Dorsolateral prefrontal cortex (tissue), 122 donors: ENCODE measurements at places on chromosomes 1 and 21. TPM values are rescaled to one million over a fixed set of nuclear protein-coding genes. Genes with fewer than 3 reads are reported as not detected.

- DNase-seq, result no peak
Measured at GRCh38 chr1:166971252-166971651, 4.1 kb downstream of the ILDR2 start.

NECTIN4 gene
- not detected for total RNA-seq

DNA sequence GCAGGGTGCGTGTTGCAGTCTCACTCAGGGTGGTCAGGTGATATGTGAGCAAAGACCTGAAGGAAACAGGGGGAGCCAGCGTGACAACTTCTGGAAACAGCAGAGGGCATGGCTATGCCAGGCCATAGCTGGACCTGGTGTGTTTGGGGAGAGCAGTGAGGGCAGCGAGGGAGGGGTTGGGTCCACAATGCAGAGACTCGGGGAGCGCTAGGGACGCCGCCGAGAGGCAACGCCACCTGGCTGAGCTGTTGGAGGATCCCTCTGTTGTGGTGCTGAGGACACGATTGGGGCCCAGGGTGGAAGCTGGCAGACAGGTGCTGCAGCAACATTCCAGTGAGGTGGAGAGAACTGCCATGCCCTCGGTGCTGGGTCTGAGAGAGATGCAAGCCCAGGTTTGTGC is 26.6 kb upstream of the LSS start:
- DNase-seq, result no peak

TFF2 gene
- not detected for total RNA-seq

TSPEAR gene
- total RNA-seq, result 0.42 TPM

DNA sequence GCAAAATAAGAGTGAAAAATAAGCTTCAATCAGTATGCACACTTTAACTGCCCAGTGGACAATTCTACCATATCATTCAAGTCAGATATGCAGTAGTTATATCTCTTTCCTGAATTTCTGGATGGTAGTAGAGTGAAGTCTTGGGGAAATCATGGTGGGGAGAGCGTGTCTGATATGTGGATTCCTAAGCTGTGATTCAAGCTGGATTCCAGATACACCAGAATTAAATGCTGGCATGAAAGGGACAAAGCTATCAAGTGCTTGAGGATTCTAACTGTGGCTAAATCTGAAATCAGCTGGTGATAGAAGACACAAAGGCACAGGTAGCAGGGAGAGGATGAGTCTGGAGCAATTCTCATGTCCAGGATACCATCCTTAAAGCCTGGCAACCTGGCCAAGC is 323.5 kb downstream of the DUSP10 start:
- DNase-seq, result no peak

KIF26B gene
- total RNA-seq, result 7.3 TPM

DNA sequence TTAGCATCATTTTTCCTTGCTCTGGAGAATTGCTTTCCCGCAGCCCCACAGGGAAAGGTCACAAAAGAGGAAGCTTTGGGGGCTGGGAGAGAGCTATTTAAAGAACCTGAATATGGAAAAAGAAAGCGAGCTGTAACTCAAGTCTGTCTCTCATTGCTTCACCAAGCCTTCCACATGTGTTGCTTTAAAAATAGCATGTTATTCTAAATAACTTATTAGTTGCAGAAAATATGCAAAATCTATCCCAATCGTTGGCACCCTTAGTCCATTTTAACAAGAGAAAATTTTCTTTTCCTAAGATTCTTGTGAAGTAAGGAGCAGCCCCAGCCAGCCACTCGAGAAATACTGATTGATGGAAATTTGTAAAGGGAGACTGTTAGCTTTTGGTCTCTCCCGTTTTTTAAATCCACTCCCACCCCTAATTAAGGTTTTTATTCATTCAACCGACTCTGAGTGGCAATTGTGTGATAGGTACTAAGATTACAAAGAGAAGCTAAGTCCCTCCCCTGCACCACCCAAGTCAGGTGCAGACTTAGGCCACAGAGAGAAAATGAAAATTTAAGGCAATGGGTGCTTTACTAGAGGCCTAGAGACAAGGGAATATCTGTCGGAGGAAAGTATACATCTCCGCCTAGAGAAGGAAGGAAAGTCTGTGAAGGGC is 802 bp downstream of the CYP4X1 start:
- no peak for DNase-seq

PTPRF gene
- total RNA-seq, result 160 TPM

DNA sequence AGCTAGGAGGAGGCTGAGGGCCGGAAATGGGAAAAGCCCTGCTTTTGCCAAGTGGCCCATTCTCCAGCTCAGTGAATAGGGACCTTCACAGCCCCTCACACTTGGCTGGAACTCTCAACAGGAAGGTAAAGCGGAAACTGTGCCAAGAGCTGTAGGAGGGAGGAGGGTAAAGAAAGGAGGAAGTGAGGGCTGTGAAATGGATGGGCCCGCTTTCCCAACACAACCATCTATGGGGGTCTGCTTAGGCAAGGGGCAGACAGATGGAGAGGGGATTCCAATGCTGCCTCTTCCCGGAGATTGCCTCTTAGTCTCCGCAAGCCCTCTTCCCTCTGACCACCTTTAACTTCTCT is 5.2 kb downstream of the INKA2 start:
- no peak for DNase-seq

GRCh38 chr1:203675596-203676347 is 49.1 kb downstream of the ATP2B4 start:
- DNase-seq, result no peak

DNA sequence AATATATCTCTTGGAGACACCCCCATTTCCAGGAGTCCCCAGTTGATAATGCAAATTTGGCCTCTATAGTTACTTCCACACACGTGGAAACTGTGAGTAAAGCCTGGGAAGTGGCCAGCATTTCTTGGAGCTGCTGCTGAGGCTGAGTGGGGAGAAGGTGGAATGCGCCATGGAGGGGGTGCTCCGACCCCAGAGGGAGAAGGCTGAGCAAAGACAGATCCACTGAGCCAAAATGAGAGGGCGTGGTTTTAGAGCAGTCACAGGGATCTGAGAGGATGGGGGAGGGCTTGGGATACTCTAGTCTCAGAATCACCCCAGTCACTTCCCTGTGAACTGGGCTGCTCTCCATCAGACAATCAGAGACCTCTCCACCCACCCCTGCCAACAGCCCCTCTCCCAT is 38.7 kb downstream of the TRIM62 start:
- DNase-seq, result no peak

CCDC185 gene
- total RNA-seq, result 0.38 TPM

- DNase-seq, result no peak
Measured at GRCh38 chr1:224185208-224185607, 2.2 kb downstream of the DEGS1 start.

TEKT2 gene
- 3.6 TPM for total RNA-seq

DNA sequence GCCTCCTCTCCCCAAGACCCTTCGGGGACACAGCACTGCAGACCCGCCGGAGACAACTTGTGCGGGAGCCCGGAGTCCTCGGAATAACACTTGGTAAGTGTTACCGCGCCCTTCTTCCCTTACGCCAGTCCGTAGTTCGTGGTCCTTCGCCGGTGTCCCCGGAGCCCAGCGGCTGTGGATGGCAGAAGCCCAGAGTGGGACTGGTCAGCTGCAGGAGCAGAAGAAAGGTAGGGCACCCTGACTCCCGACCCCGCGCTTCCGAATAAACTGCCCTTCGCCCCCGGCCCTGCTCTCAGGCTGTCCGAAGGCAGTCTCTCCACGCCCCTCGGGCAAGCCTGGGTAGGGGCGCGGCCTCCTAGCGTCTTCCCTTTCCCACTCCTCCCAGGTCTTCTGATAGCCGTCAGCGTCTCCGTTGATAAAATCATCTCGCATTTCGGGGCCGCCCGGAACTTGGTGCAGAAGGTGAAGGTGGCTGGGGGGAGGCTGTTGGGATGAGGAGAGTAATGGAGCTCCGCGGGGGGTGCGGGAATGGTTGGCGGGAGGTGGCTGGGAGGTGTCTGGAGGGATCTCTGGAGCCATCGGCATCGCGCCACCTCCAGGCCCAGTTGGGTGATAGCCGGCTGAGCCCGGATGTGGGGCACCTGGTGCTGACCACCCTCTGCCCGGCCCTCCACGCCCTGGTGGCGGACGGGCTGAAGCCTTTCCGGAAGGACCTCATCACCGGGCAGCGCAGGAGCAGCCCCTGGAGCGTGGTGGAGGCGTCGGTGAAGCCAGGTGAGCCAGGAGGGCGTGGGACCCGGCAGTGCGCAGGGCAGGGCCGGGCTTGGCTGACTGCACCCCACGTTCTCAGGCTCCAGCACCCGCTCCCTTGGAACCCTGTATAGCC is 4.3 kb downstream of the RUSC1 start:
- peak; percentile 59 for DNase-seq

GRCh38 chr1:116329524-116330341 is 43.3 kb upstream of the ATP1A1 start:
- peak; percentile 63 for DNase-seq

GRCh38 chr1:227343206-227343605 is 24.9 kb upstream of the CDC42BPA start:
- no peak for DNase-seq

PLPPR4 gene
- 47.5 TPM for total RNA-seq

SELL gene
- 5.4 TPM for total RNA-seq
